ENCODE measurements at places on chromosomes 7 and 10.

GRCh38 chr7:117630907-117631564, 151.2 kb downstream of the CFTR start:
- no peak for DNase-seq

DNA sequence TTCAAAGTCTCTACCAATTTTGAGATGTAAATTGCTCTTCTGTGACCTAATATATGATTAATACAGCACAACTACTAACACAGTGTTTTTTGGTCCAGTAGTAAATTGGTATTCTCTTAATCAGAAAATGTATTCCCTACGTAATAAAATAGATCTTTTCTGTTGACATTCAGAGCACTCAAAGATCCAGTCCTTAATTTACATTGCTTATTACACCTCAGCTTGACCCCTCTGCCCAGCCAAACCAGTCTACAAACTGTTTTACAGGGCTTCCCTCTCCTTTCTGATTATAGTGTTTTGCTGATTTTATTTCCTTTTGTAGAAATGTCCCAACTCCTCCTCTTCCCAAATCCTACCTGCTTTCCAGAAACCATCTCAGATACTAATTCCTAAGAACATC, 293.4 kb downstream of the PRKG1 start:
- no peak for DNase-seq

DNA sequence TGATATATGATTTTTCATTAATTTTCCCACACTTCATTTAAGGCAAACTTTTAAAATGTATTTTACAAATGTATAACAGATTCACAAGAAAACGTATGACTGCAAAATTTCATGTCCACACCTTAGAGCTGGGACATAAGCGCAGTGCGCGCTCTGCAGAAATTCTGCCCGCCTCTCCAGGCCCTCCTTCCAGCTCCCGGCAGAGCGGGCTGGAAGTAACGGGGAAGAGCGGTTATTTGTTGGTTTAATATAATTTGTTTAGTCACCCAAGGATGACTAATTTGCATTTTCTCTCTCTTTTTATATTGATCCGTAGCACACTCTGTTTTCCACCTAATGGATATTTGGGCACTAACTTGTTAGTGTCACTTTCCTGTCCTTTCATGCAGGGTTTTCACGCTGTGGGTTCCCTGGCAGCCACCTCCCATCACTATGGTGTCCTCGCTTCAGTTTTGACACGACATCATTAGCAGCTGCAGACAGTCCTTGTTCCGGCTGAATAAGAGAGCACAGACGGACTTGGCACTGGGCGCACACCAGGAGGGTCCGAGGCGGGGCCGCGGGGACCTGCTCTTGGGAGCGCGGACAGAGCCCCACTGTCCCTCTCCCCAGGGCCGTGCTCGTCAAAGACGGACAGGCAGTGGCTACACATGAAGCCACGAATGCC, 129.2 kb upstream of the SEC61G start:
- DNase-seq, result no peak

DNA sequence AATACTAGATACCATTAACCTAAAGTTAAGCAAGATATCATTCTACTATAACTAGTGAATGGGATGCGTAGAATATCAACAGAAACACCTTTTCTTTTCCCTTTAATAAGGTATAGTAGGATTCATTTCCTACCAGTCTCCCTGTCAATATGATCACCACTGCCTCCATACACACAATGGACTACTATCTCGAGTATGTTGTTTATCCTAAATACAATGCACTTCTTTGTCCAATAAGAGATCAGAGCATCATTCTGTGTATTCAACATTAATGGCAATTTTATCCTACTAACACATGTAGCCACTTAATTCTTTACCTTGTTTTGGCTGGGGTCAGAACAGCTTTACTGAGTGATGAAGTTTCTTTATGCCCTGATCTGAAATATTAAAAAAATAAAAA, 276.3 kb downstream of the TFEC start:
- DNase-seq, result no peak

DNA sequence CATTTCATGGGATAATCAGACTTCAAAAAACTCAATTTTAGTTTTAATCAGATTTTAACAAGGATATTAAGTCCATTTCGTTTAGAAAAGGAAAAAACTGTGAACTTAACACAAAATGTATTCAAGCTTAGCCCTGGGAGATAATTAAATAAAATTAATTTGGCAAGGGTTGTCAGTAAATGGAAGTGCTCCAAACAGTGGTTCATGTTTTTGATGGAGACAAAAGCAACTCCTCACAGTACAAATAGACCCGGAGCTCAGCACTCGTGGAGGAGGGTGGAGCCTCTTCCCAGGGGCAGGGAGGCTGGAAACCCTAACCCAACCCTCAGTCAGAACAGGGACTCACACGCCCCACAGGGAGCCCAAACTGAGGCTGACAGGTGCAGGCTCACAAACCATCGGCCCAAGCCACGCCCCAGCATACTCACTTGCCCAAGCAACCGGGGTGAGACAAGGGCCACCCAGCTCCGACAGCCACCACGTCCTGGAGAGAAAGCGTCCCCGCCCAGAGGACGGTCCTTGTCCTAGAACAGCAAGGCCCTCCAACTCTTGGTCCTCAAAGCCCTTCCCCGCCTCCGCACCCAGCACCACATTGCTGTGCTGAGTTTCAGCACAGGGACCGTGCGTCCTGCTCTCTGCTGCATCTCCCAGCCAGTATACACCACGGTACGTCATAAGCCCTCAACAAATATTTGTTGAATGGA, 39.8 kb downstream of the MAD1L1 start:
- DNase-seq, result peak; percentile 16

- no peak for DNase-seq
Measured at GRCh38 chr7:112120696-112121217, 85.4 kb downstream of the DOCK4 start.

- DNase-seq, result no peak
Measured at GRCh38 chr7:133489906-133490305, 237.0 kb downstream of the EXOC4 start.

- no peak for DNase-seq
Measured at GRCh38 chr7:157208571-157209413, 70.1 kb downstream of the UBE3C start.
